ENCODE measurements at places on chromosomes 3 and 15.

DNA sequence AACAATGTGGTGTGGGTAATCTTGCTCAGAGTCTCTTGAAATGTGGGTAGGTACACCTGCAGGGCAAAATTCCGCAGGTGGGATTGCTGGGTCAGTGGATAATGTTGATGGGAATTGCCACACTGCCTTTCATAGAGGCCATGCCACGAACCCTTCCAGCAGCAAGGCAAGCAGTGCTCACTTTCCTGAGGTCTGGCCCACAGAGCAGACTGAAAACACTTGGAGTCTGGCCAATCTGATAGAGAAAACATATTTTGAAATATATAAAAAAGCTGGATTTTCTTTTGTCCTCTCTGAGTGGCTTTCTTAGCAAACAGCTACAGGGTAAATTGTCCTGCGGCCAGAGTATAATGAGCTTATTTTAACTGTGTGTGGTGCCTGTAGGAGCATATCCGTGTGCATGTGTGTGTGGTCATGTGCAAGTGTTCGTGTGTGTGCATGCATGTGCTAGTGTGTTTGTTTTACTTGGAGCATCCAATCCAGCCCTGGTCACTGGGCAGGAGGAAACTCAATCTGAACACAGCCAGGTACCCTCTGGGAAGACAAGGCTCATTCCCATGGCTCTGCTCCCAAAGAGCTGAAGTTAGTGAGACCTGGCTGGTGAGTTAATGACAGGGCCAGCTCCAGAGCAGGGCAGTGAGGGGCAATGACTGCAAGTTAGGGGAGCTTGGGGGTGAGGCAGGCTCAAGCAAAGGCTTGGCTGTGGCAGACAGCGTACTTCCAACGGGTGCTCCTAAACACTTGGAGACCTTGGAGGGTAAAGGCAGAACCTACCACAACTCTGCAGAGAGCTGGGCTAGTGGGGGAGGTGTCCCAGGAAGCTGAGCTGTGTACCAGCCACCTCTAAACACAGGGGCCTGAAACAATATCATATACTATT is 91.3 kb downstream of the PLXNA1 start:
- no peak for DNase-seq

GRCh38 chr3:30492322-30493192 is 113.8 kb upstream of the TGFBR2 start:
- DNase-seq, result no peak

GRCh38 chr15:75349851-75350588 is 3.2 kb downstream of the NEIL1 start:
- peak; percentile 38 for DNase-seq

- no peak for DNase-seq
Measured at GRCh38 chr15:88538972-88539371, 7.5 kb downstream of the DET1 start.

GRCh38 chr3:9730657-9731205 is 804 bp upstream of the BRPF1 start:
- DNase-seq, result no peak

GRCh38 chr3:126971891-126972351 is 11.0 kb upstream of the PLXNA1 start:
- peak; percentile 67 for DNase-seq

DNA sequence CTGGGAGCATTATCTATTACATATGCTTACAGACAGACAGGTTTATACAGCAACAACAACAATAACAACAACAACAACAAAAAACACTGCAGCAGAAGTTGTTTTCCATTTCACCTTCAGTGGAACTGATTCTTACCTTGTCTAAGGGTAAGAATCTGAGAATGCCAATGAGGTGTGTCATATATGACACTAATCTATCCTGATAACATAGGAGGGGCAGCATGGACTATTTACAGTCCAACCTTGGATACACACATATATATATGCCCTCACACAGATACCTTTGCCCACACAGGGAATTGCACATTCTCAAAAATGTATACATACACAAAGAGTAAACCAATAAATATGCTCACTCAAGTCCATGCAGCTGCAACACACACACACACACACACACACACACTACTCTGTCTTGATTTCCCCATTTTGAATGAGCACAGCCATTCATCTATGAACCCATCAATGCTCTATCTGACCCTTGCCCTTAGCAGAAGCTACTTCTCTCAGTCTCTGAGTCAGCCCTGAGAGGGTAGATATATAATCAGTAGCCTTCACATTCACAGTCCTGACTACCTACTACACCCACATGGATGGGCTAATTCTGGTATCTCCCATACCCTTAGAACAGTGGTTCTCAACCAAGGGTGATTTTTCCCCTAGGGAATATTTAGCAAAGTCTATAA is 9.7 kb upstream of the TRANK1 start:
- DNase-seq, result no peak

- DNase-seq, result no peak
Measured at GRCh38 chr15:70140543-70141375, 43.0 kb upstream of the TLE3 start.

GRCh38 chr15:40352281-40352901 is 1.6 kb downstream of the PHGR1 start:
- DNase-seq, result no peak

DNA sequence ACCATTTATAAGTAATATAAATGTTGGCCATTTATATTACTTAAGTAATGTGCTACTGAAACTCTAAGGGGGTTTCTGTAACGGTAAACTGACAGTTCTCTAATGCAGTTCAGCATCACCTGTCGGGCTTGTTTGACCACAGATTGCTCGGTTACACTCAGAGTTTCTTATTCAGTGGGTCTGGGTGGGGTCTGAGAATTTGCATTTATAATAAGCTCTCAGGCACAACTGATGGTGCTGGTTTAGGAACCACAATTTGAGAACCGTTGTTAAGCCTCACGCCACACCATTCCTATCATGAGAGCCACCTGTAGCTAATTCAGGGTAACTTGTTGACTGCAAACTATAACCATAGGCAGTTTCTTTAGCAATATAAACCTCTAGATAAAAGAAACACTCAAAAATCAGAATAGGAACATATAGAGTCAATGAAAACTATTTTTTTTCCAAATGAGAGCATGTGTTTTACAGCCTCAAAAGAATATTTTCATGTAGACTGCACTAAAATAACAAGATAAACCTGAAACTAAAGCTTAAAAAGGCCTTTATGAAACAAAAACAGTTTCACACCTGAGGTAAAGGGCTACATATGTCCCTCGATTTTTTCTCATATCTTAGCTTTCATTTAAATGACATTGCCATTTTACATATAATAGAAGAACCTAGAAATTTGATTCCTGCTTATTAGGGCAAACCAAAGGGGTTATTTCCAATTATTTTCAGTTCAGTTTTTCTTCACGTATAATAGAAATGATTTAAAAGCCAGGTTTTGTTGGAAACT is 604.8 kb downstream of the UNC13C start:
- no peak for DNase-seq

DNA sequence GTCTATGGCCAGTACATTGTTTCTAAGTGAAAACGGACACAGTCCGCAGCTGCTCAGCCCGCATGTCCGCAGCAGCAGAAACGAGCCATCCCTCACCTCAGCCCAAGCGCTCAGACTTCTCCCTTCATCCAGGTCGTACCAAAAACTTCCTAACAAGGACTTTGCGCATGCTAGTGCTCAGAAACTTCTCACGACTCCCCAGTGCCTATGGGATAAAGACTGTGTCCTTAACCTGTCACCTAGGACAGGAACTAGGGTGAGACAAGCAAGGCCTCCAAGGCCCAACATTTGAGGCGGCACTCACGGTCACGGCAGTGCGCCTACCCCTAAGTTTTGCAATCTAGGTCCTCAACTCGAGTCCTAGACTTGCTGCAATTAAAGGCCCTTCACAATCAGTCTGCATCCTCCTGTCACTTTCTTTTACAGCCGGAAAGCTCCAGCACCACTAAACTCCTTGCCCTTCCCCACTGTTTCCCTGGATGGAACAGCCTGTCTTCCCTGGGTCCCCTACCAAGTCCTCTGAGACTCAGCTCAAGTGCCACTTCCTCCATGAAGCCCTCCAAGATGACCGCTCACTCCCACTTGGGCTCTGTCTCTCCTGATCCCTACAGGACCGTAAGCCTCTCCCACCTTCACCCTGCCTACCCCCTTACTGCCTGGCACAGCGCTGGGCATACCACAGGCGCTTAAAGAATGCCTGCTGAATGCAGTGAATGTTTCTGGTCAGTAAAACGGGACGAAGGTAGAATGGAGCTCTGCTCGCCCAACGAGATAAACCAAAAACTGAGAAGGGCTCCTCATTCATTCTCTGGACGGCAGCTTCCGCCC is 1.2 kb downstream of the CLN6 start:
- DNase-seq, result peak; percentile 50

GRCh38 chr15:66251790-66252684 is 1.5 kb downstream of the MEGF11 start:
- DNase-seq, result peak; percentile 82

- no peak for DNase-seq
Measured at GRCh38 chr3:27540231-27540630, 56.0 kb upstream of the SLC4A7 start.

- DNase-seq, result no peak
Measured at GRCh38 chr3:185887066-185887465, 50.7 kb downstream of the TRA2B start.

DNA sequence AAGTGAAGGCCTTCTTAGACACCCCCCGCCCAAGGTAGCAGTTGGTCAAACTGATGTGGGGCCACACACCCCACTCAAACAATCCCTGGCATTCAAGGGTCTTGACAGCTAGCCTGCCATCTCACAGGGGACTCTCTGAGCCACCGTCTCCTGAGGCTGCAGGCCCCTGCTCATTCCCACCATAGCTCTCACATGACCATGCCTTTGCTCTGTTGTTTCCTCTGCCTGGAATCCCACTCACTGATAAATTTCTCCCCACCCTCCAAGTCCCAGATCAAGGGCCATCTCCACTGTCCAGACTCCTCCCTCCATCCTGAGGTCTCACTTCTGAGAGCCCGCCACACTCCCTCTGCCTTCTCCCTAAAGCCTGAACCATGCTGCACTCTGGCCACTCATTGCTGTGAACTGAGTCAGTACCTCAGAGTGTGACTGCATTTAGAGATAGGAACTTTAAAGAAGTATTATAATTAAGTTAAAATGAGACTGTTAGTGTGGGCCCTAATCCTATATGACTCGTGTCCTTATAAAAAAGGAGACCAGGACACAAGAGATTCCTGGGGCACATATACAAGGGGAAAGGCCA is 10.0 kb downstream of the WNT7A start:
- DNase-seq, result no peak

- no peak for DNase-seq
Measured at GRCh38 chr3:168611826-168612225, 516.1 kb upstream of the GOLIM4 start.

GRCh38 chr3:104316118-104316517 is 1050.6 kb upstream of the ALCAM start:
- DNase-seq, result no peak

DNA sequence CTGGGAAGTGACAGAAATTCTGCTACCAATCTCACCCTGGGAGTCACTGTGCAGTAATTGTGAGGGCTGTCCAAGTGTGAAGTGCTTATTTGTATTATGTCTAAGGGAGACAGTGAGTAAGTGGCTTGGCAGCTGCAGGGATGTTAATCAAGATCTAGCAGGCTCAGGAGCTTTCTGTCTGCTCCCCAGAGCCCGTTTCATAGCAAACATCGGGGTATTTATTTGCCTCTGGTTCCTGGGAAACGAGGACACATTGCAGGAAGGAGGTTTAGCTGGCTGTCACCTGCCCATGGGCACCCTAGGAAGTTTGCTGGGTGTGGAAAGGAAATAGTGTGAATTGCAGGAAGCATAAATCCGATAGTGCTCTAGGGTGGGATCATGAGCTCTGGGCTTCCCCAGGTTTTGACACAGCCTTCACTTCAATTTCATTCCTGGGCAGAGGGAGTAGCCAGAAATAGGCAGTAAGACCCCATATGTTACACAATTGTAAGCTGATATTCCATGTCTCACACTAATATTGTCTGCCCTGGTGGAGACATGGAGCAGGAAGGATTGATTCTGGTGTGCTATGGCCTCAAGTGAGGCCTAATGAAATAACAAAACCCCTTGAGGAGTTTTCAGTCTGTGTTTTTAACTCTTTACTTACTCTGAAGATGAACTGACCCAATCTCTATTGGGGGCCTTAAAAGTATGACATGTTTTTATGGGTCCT is 74.1 kb upstream of the MITF start:
- DNase-seq, result no peak

GRCh38 chr3:187572441-187572840 is 97.8 kb downstream of the SST start:
- no peak for DNase-seq

- DNase-seq, result no peak
Measured at GRCh38 chr15:50820808-50821382, 55.4 kb upstream of the SPPL2A start.

DNA sequence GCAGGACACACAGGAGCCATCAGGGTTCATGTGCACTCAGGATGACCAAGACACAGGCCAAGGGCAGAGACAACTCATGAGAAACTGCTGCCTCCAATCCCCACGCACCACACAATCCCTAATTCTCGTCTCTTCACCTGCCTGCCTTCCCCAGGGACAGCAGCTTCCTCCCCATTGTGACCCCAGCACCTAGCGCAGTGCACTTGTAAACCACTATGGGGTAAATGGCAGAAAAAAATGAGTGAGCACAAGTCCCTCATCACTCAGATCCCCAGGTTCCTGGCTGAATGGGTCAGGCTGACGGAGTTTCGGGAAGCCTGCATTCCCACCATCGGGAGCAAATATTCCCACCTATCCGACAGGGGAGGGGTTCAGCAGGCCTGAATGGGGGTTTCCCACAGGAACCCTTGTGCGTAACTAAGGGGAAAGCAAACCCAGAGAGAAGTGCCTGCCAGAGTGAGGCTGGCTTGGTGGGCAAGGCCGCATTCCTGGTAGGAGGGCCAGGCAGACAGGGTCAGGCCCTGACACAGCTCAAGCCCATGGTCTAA is 18.8 kb downstream of the PLXNB1 start:
- DNase-seq, result no peak

GRCh38 chr3:107458871-107459270 is 63.9 kb upstream of the BBX start:
- no peak for DNase-seq

DNA sequence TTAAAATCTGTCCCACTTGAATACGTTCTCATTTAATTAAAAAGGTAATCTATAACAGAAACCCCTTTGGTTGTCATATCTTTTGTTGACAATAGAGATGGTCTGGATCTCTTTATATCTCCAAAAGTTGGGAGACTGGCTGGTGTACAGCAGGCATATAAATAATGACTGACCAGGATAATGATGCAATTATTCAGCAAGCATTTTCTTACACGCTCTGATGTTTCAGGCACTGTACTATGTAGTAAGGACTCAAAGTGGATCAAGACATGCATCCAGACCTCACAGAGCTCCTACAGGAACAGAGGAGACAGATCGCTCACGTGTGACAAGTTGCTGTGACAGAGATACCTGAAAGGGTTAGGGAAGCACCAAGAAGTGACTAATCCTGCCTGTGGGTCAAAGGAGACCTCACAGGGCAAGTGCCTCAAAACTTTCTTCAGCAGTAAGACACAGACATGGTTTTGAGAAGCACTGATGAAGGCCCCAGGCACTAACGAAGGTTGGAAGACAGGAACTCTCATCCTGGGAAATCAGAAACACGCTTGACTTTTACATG is 25.7 kb downstream of the VPS39 start:
- DNase-seq, result no peak

All from ecto neural progenitor cell (in vitro differentiated cells).